ENCODE measurements at places on chromosomes 2 and 18.
A peak's percentile ranks its signal among the peaks of the same experiment; 100 is the strongest.

DNA sequence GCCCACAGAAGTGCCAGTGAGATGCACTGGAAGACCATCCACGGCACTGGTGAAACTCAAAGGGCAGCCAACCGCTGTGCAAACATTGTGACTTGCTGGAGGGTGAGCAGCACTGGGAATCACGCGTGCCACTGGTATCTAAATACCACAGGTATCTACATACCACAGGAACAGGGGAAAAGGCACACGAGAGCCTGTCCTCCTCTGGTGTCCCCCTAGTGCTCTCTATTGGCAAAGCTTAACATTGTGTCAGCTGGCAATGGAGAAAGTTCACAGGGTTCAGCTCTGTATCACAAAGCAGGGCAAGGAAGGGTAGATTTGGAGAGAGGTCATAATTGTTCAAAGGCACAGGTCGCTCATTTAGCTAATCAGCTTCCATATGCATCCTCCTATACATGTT, 12.6 kb upstream of the SEC11C start:
- no peak for DNase-seq

- no peak for DNase-seq
Measured at GRCh38 chr2:230879271-230879882, 14.6 kb downstream of the ITM2C start.

DNA sequence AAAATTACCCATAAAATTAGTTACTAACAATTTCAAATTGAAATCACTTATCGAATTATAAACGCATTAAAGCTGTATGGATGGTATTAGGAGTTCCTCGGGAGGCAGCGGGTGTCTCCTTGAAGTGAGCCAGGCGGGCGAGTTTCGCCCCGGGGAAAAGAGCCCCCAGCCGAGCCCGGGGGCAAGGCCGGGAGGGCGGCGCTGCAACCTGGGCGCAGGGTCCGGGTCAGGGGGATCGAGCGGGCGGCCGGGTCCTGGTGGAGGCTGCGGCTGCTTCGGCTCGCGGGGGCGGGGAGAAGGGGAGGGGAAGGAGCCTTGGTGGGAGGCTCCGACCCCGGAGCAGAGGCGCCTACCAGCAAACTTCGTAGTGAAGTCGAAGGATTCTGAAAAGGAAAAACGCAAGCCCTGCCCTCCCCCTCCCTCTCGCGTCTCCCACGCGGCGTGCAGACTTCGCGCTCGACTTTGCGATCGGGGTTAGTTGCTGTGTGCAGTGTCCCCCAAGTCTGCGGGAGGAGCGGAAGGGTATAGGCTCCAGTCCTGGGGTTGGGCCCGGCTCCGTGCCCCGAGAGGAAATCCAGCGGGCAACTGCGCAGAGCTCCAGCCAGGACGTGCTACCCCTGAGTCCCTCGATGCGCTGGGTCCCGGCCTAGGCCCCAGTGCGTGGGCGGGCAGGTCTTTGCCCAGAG, 140.8 kb downstream of the MEIS1 start:
- peak; percentile 69 for DNase-seq

GRCh38 chr2:165825041-165825440, 31.0 kb upstream of the GALNT3 start:
- DNase-seq: no peak

DNA sequence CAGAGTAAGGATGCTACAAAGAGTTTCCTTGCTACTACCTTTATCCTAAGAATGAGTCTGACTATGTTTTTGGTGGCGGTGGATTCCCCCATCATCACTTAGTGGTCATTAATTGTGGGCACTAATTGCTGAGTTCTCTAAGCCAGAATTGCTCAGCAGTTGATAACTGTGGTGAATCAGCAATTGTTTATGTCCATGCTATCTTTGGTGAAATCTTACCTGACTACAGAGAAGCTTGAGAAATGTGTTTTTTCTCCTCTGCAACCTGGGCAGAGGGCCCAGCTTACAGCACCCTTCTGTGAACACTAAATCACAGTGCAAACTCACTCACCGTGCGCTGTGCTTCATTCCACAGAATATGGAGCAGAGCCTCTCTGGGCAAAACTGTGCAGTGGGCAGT, 683.6 kb downstream of the CNTNAP5 start:
- DNase-seq: no peak

DNA sequence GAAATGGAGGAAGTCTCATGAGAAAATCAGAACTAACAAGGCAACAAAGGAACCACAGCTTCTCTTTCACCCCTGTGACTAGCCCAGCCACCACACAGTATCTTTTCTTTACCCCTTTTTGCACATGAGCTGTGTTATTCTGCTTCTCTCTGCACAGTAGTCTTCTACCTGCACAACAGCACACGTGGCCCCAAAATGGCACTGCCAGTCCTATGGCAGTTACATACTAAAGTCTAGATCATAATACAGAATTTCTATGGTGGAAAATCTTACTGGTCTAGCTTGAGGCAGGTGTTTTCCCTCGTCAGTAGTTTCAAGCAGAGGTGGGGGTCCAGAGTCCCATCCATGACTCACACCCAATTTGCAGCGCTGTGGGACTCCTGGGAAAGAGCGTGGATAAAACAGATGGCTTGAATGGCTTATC, 177.7 kb downstream of the DIS3L2 start:
- DNase-seq: no peak

DNA sequence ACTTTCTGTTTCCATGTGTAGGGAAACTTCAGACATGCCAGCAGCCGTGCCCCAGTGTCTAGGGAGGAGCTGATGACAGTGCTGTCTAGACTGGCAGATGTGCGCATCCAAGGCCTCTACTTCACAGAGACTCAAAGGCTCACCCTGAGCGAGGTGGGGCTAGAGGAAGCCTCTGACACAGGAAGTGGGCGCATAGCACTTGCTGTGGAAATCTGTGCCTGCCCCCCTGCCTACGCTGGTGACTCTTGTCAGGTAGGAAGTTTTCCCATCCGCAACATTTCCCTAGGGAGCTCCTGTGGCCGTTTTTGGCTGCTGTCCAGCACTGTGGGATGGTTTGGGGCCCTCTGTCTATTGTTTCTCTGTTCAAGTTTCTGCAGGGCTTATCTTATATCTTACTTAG, 143.1 kb upstream of the TTC39C start:
- no peak for DNase-seq

DNA sequence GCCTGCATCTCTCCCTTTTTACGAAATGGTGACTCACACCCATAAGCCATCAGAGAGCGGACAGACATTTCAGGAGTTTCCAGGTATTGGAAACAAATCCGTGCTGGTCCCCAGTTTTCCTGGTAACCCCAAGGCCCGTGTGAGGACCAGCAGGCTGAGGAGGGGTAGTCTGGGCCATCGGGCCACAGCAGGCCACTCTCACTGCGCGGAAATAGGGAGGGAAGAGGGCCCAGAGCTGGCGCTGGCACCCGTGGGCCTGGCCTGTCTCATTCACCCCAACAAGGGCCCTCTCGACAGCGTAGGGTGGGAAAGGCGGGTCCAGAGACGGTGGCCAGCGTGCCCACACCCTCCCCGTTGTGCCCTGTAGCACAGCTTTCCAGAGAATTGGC, 13.7 kb upstream of the FAHD2A start:
- DNase-seq: no peak

DNA sequence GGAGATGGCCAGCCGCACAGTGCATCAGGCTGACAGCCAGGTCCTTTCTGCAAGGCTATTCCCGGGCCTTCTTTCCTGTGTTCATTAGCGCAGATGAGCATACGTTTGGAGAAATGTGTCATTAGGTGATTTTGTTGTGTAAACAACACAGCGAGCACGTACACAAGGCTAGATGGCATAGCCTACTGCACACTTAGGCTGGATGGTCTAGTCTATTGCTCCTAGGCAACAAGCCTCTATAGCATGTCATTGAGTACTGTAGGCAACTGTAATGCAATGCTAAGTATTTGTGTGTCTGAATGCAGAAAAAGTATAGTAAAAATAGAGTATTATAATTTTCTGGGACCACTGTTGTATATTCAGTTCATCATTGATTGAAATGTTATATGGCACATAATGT, 50.9 kb upstream of the PHLPP1 start:
- DNase-seq: no peak

GRCh38 chr2:102271844-102272243, 39.5 kb upstream of the IL1RL1 start:
- DNase-seq: no peak

DNA sequence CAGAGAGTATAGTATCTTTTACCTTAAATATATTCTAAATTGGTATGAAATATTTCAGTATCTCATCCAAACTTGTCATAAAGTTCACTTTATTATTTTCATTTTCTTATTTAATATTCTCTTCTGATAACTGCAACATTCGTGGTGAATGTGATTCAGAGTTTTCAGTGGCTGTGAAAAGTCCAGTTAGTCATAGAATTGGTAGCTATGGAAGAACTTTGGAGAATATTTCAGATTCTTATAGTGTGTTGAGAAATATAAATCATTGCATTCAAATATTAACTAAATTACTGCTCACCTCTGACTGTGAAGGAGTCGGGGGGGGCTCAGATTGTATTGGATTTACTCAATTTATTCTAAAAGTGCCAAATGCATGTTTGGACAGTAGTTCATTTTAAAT, 178.6 kb upstream of the VWC2L start:
- no peak for DNase-seq

GRCh38 chr2:74006459-74006858, 21.7 kb downstream of the TET3 start:
- DNase-seq: peak; percentile 86

- DNase-seq: no peak
Measured at GRCh38 chr2:165428926-165429325, 40.6 kb upstream of the CSRNP3 start.

DNA sequence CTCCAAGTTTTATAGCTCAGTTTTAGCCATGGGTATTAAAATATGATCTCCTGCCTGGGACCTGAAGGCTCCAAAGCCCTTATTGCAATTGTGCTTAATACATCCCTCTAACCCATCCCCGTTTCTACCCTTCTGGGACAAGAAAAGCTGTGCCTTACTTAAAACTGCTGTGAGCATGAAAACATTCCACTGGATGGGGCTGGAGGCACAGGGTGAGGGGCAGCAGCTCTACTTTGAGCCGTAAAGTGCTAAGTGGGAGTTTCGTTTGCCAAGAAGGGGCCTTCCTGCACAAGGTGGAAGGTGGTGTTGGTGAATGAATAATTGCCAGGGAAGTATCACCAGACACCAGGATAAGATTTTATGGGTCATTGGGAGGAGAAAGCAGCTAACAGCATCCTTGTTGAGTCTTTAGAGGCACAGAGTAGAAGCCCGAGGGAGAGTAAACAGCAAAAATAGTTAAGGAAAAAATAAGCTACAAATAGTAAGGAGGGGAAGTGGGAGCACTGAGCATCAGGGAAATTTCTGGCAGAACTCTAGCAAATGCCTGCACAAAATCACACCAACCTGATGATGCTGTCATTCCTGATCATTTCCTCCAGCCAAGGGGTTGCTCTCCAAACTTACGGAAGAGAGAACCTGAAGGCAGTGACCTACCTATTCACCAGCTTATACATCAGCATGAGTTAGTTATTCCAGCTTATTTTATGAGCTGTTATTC, 218.4 kb downstream of the MREG start:
- peak; percentile 77 for DNase-seq

DNA sequence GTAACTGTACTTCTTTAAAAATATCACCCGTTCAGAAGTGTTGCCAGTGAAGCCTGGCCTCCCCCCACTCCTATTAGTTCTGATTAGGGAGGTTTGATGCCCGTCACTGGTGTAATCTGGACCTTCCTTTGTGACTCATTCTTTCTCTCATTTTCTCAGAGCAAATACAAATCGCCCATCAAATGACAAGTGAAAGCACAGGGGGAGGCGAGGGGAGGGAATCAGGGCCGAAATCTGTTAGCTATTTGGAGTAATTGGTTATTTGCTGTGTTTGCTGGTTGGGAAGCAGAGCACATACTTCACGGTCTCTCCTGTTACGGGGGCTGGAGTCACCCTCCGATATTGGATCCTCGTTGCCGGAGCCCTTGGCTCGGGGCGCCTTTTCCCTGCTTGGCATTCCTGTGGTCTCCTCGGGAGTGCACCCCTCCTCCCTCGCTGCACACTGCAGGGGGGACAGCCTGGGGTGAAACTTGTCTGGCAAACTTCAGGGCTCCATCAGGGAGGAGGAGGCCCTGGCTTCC, 178.1 kb downstream of the DYSF start:
- peak; percentile 7 for DNase-seq

DNA sequence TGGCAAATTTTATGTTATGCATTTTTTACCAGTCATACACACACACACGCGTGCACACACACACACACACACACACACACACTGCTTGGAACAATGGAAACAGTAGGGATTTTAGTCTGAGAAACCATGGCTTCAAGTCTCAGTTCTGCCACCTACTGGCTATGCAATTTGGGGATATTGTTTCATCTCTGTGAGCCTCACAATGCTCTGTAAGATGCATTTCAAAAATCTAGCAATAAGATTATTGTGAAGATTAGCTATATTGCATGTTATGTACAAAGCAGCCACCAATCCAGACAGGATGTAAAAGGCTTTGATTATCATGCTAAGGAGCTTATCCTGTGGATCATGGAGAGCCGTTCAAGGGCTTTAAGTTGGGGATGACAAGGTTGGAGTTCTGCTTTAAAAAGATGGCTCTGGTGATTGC, 401.4 kb downstream of the NBAS start:
- peak; percentile 44 for DNase-seq

- DNase-seq: no peak
Measured at GRCh38 chr2:217964275-217965161, 38.3 kb downstream of the TNS1 start.

DNA sequence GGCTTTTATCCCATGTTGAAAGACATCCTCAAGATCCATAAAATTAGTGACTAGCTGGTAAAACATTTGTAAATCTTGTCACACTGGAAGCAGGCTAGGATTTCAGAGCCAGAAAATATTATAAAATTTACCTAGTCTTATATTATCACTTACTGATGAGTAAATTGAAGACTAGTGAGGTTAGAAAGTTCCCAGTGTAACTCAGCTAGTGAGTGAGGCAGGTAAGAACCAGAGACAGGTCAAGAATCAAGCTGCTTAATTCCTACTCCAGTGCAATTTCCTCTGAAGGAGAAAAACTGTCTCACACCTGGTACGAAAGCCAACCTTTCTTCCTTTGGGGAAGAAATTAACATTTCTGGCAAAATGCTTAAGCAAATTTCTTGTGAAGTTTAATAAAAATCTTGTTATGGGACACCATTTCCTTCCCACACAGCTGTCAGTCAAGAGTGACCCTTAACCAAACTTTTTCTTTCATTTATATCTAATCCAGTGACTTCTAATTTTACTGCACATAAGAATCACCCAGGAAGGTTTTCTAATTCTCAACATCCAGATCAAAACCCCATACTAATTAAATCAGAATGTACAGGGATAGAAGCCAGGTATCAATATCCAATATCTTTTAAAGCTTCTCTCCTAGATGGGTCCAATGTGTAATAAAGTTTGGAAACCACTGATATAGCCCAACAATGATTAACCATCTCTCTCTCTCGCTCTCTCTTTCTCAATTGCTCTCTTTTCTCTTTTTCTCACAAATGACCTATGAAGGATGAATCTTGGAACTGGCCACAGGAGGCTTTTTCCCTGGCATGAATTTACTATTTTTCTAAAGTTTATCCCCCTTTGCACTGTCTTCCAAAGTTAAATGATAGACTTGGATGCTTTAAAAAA, 264.3 kb upstream of the SLC39A10 start:
- DNase-seq: no peak

DNA sequence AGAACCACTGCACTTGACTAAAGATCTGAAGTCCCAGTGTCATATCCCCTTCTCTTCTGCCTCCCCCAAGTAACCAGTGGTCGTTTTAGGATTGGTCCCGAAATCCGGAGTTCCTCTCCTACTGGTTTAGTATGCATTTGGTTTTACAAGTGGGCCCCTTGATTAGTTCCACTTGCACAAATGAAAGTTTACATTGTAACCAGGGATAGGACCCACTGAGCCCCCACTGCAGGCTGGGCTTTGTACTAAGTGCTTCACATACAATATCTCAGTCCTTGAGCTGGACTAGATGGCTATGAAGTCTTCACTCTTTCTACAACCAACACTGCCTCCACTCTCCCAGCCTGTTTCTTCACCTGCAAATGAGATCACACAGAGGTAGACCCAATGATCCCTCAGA, 50.4 kb downstream of the CYRIA start:
- no peak for DNase-seq
